SK-N-SH (cell line): ENCODE measurements at places on chromosomes 2 and 18. TPM values are rescaled to one million over a fixed set of nuclear protein-coding genes. Genes with fewer than 3 reads are reported as not detected.

The REG1B gene
- not detected in 2 replicates for polyA plus RNA-seq

The VSNL1 gene
- polyA plus RNA-seq, result 0.96 and 1.3 TPM in 2 replicates

GRCh38 chr2:84838434-84839145 is 42.3 kb downstream of the TRABD2A start:
- no peak for DNase-seq

DNA sequence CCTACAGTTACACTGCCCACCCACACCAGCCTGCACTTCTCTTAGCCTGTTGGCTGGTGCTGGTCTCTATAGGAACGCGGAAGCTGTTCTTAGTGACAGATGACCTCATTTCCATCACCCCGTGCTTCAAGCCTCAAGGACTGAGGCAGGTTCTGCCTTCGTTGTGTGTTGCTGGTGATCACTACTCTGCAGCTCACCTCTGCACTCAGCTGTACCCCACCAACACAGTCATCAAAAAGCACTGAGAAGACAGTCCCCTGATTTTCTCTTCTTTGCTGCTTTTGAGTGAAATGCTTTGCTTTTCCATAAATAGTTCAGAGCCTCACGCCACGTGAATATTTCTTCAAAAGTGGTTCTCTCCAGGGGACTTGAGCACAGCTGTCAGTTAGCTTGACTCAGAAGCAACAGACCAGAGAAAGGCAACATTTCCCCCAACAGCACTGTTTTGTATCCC is 225.7 kb upstream of the CCDC150 start:
- DNase-seq, result no peak

DNA sequence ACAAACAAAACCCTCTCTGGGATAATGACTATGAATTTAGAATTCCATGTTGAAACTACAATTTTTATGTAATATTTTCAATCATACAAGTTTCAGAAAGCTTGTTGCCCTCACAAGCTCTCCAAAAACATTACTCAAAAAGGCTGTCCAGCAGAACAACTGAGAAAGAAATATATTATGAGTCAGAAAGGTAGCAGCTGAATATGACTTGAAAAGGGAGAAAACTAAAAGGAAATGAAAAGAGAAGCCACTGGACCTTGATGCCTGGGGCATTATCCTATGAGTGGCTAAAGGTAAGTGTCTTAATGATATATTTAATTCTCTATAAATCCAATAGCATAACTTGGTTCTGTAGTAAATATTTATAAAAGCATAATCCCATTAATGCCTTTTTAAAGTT is 61.8 kb downstream of the NXPH2 start:
- DNase-seq, result no peak

DNA sequence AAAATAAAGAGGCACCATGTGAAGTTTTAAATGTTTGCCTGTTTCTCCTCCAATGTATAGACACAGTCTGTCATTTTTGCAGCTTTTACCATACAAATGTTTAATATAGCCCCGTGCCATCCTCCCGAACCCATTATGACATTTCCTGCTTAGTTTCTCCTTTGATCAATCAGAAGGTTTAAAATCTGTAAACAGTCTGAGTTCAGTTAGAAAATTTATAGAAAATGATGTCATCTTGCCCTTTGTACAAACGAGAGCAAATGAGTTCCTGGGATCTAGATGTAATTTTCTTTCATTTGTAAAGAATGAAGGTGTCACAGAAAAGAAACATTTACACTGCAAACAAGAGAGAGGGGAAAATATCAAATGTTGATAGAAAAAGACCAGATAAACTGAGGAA is 62.7 kb upstream of the NFU1 start:
- no peak for DNase-seq

DNA sequence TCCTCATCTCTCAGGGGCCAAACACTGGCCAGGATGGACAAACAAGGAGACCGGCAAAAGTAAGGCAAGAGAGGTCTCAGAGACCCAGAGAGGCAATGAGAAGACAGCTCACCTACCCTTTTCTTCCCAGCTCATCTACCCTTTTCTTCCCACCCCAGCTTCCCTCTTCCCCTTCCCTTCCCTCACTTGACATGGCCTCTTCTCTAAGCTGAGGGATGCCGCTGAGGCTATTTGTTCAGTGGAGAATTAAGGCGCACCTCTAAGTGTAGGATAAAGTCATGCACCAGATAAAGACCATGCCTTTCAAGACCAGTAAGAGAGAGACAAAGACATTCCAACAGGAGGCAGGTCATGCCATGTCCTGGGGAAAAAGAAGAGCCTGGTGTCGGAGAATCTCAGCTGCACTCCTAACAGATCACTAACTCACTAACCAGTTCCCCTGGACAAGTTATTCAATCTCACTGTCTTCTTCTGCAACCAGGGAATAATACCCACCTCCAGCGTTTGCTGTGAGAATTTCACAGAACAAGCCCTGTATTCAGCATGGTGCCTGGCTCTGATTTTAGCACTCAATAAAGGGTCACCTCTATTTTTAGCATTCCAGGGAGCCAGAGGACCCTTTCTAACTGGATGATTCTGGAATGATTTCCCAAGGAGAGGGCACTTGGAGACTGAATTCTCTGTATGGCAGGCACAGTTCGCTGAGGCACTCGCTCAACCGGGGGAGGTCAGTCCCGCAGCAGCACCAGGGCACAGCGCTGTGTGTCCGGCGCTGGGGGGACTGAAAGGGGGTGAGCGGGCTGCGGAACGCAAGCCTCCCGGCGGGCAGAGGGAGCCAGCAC is 3.0 kb upstream of the FOSL2 start:
- peak; percentile 89 for DNase-seq
